ENCODE measurements at places on chromosomes 1 and 21.

GRCh38 chr1:32405672-32406467 is 11.6 kb upstream of the BSDC1 start:
- DNase-seq, result no peak

DNA sequence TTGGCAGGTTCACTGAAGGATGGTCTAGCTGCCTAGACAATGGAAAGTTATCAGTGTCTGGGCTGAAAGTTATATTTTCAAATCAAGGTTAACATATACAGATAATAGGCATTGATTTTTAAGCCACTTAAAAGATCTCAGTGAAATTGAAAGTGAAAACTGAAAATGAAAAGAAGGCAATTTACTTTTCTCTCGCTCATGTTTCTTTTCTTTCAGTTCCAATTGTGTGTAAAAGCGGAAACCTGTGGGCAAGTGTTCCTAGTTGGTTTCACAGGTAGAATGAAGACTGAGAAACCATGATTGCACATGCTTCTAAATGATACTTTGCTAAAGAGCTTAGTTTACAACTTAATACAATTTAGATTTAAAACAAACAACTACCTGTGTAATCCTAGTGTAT is 383.7 kb downstream of the ZP4 start:
- no peak for DNase-seq

DNA sequence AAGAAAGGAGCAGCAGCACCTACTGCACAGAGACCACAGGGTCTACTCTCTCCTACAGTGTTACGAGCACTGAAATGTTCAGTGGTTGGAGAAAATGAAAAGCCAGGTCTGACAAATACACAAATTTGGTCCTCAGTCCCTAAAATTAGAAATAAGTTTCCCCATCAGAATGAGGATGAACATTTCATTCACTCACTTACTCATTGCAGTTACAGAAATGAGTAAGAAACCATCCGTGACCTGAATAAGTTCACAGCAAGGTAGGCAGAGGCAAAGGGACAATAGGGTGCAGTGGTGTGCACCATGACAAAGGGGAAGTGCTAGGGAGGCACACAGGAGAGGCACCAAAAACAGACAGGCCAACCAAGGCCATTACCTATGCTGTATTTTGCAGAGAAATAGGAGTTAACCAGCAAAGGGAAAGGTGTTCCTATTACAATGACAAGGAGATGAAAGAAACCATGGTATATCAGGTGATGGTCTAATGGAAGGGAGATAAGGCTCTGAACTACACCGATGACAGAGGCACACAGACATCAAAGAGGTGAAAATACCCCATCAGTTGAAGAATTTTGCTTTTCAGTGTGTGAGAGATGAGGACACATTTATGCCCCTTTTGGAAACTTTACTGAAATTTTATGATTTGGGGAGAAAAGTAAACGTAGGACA is 29.4 kb downstream of the VAV3 start:
- DNase-seq, result no peak

GRCh38 chr21:25742900-25743299 is 8.1 kb downstream of the GABPA start:
- DNase-seq, result no peak

DNA sequence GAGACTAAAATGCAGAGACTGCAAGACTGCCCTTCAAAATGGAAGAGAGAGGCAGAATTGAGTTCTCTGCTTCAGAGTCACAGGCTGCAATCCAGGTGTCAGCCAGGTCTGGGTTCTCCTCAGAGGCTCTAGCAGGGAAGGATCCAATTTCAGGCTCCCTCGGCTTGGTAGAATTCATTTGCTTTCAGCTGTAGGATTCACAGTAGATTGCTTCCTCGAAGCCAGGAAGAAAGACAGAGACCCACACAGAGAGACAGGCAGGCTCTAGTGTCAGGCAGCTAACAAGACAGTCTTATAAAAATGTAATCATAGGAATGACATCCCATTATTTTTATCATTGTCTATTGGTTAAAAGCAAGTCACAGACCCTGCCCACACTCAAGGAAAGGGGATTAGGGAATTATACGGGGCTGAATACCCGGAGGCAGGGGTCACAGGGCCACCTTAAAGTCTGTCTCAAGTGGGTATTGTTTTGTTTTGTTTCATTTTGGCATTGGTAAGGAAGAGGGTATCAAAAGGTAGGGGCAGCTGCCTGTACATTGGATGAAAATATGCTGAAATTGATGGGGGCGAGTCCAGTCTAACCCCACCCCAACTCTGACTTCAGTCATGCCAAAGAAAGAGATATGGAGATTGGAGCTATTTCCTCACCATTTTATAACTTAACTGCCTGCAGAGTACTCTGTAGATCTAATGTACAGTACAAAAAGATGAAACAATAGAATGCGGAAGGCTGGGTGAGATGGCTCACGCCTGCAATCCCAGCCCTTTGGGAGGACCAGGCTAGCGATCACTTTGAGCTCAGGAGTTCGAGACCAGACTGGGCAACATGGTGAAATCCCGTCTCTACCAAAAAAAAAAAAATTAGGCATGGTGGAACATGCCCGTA is 9.5 kb upstream of the TBCE start:
- no peak for DNase-seq

DNA sequence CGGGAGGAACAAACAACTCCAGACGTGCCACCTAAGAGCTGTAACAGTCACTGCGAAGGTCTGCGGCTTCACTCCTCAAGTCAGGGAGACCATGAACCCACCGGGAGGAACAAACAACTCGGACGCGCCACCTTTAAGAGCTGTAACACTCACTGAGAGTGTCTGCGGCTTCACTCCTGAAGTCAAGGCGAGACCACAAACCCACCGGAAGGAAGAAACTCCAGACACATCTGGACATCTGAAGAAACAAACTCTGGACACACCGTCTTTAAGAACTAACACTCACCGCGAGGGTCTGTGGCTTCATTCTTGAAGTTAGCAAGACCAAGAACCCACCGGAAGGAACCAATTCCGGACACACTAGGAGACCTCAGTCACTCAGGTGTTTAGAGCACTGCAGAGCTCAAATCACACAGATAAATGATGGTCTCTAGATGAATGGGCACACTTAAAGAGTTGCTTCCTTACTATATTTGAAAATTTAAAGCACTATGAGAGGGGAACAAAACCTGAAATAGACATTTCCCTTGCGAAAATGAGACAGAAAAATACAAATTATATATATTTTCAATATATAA is 587.7 kb upstream of the ADGRL4 start:
- DNase-seq, result no peak

GRCh38 chr21:36611379-36611778 is 87.5 kb upstream of the SIM2 start:
- no peak for DNase-seq

DNA sequence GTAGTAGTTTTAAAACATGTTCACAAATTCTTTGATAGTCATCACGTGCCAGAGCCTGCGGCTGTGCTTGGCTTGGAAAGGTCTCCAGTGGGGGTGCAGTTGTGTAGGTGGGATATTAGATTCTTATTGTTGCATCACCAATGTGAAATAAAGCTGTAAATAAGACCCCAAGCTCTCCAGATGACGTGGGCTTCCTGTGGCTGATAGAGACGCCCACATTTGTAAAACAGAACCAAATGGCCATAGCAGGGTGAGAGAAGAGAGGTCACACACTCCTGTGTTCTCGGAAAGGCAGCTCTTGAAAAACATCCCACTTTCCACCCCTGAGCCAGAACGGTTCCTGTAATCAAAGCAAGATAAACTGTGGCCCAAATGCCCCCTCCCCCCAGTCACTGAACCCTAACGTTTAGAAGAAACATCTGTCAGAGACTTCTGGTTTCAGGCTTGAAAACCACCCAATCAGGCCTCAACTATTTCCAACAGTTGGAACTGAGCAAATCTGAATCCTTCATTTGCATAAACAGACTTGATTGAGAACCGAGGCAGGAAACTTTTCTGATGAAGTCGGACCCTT is 6.6 kb upstream of the NTPCR start:
- DNase-seq, result no peak

- peak; percentile 63 for DNase-seq
Measured at GRCh38 chr1:23634840-23635651, 56.6 kb upstream of the RPL11 start.

DNA sequence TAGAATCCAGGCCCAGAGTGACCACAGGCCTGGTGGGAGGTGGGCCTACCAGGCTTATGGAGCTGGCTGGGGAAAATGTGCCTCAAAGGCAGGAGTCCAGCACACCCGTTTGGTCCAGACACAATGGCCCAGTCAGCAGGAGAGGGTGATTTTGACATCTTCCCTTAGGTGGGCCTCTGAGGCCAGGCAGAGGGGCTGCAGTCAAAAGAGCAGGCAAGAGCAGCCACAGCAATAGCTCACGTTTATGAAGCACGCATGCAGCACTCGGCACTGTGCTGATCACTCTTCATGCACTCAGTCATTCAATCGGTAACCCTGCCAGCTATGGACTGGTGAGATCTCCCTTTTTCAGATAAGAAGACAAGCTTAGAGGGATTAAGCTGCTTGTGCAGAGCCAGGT is 146.8 kb downstream of the LRIG2 start:
- no peak for DNase-seq

DNA sequence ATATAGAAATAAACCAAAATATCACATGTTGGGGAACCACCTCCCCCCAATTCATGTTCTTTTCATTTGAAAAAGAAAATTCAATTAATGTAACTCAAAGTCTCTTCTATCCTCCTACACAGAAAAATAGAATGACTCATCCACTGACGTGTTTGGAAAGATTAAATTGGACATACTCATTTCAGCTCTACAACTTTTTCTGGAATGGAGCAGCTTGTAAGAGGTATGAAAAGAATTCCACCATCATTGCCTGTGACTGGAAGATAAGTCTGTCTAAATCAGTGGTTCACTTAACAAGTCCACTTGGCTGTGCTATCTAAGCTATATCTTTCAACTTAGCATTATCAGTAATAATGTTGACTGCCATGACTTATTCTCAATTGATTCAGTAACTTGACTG is 702.3 kb downstream of the BRINP3 start:
- DNase-seq, result no peak

GRCh38 chr1:201461645-201462441 is 7.1 kb downstream of the PHLDA3 start:
- peak; percentile 58 for DNase-seq

DNA sequence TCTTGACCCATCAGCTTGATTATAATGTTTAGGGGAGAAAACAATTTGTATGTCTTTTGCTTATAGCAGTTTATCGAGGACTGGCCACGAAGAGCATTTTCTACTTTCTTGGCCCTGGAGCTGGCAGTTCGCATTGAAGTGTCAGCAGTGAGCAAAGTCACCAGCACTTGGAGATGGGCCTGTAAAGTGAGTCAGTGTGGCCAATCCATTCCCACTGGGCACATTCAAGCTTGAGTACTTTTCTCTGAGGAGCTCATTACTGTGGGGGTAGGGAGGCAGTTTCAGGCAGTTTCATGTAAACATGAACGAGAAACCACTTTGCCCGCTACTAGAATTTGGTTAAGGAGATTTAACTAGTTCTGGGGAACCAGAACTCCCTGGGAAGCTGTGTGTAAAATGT is 164.8 kb downstream of the PRDM2 start:
- no peak for DNase-seq

DNA sequence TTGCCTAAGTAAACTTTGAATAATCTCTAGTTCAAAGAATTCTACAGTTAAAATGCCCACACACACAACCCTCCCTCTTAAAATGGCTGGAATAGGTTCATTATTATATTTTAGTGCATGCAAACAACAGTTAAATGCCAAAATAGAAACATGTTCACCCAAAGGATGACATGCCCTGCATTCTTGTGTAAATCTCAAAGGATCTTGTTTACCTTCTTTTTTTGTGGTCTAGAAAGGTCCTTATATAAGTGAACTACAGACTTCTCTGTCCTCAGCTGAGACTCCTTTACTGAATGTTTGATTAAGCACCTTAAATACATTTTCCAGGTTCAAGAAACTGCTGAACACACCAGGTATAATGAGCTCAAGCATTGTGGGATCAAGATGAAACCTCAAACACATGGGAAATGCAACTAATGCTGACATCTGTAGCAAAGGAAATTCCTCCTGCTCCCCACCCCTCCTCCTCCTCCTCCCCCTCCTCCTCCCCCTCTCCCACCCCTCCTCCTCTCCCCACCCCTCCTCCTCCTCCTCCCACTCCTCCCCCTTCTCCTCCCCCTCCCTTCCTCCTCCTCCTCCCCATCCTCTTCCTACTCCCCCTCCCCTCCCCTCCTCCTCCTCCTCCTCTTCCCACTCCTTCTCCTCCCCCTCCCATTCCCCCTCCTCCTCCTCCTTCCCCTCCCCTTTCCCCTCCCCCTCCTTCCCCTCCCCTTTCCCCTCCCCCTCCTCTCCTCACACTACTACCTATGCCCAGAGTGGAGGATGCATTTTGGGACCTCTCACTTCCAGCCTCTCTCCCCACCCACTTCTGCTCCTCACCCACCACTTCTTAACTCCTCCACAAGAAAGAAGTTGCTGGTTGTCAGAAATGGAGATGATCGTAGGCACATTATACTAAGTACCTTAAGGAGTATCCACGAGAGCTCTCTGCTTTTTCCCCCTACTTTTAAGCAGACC is 233.9 kb downstream of the MRPL39 start:
- no peak for DNase-seq

DNA sequence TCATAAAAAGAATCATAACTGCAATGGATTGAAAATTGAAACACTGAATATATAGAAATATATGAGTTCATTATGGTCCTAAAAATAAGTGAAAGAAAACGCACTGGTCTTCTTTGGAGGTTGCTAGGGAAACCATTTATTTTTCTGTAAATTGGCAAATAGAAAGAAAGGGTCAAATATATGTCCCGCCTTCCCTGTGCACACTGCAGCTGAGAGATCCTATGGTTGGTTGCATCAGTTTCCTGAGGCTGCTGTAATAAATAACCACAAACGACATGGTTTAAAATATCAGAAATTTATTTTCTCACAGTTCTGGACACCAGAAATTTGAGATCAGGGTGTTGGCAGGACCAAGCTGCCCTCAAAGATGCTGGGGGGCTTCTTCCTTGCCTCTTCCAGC is 35.0 kb downstream of the CA6 start:
- DNase-seq, result no peak

DNA sequence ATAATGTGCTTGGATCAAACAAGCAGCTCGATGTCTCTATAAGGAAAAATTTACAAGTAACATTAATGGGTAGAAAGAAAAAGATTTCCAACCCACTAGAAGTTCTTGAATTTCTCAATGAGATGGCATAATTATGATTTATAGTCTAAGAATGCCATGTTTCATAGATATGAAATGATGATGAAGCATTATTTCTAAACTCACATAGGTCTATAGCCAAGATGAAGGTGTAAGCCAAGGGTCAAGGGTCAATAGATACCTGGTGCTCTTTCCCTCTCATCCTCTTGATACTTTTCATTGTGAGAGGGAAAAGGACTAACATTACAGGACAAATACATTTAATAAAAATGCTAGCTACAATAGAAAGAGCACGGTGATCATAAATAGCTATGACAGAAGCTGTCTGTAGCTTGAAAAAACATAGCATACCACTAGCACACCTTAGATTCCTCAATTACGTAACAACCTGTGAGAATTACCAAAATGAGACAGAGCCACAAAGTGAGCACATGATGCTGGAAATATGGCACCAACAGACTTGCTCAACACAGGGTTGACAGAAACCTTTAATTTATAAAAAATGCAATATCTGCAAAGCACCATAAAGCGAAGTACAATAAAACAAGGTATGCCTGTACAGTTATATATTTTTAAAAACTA is 26.3 kb upstream of the F13B start:
- DNase-seq, result no peak
